RCC 7860 (cell line): ENCODE measurements at places on chromosomes 3 and 15.
A peak's percentile ranks its signal among the peaks of the same experiment; 100 is the strongest.

GRCh38 chr3:12780751-12781150 is 15.7 kb upstream of the CAND2 start:
- DNase-seq: no peak

DNA sequence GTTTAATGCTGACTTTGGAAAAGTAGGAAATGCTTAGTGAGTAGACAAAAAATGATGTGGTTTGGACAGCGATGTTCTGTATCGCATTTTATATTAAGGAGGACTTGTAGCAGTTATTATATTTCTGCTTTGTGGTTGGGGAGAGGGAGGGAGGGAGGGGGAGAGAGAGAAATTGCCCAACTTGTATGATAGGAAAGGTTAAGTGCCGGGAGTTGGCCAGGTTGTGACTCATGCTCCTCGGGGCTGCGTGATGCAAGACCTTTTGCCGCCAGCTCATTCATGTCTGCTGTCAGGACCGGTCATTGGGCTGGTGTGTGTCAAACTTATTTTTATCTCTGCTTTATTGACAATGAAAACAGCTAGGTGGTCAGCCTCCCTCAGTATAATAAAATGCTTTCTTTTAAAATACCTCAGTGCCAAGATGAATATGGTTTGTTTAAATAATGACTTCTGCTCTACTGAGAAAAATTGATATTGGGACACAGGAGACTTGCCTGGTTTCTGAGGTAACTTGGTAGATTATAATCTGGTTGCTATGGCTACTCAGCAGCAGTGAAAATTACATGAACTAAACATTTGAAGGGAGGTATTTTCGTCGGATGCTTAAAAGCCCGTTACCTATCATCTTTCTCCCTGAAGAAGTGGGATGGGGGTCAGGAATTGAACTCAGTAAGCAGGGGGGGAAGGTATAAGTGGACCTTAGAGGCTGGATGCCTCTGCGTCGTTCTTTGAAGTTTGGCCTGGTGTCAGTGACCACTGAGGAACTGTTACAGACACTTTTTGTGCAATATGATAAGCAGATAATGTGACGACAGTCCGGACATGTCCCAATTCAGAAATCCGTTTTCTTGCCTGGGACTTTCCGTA is 90.7 kb downstream of the FNDC3B start:
- peak; percentile 98 for DNase-seq

- DNase-seq: no peak
Observed at GRCh38 chr3:122215592-122216298, 32.3 kb downstream of the CASR start.

GRCh38 chr15:94272251-94272898 is 41.0 kb downstream of the MCTP2 start:
- DNase-seq: no peak

GRCh38 chr15:29813009-29813408 is 9.3 kb downstream of the TJP1 start:
- DNase-seq: no peak

GRCh38 chr3:156637480-156638022 is 36.8 kb upstream of the TIPARP start:
- DNase-seq: no peak

DNA sequence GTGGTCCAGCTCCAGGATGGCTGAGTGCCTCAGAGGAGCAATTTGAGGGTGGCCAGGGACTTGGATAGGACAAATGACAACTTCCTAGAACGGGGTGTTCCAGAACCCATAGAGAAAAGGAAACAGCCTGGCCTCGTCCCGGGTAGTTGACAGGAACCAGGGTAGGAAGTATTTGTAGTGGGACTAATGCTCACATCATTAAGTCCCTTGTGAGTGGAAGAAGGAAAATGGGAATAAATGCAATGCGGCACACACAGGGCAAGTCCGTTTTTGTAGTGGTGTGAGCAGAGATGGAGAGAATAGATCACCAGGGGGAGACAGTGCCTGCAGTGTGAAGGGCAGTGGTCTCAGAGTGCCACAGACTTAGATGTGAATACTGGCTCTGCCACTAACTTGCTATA is 19.6 kb downstream of the TIMP4 start:
- DNase-seq: peak; percentile 36
